Psoas muscle (tissue), 8 donors: ENCODE measurements at places on chromosomes 16 and 17. TPM values are rescaled to one million over a fixed set of nuclear protein-coding genes. Genes with fewer than 3 reads are reported as not detected.

Gene ANKFN1
- total RNA-seq, result 0.06 TPM

Gene NLRC3
- total RNA-seq, result 0.76 TPM

Gene ATP2A1
- 639 TPM for total RNA-seq

Gene GAS2L2
- total RNA-seq, result 0.27 TPM

Gene CRISPLD2
- 16.7 TPM for total RNA-seq

Gene PRAC2
- not detected for total RNA-seq

Gene CTRB2
- total RNA-seq, result not detected

Gene TBC1D3H
- total RNA-seq, result not detected

Gene SLC6A2
- not detected for total RNA-seq

Gene ACAP1
- total RNA-seq, result 14.9 TPM

Gene ASB16
- total RNA-seq, result 43.4 TPM

Gene CES4A
- 13.9 TPM for total RNA-seq

Gene RRAD
- total RNA-seq, result 2,869 TPM

Gene MYCBPAP
- total RNA-seq, result 0.99 TPM

Gene SLC22A31
- total RNA-seq, result not detected
